ENCODE measurements at places on chromosomes 4 and X. TPM values are rescaled to one million over a fixed set of nuclear protein-coding genes. Genes with fewer than 3 reads are reported as not detected.

CCNQ gene
- 60.1 TPM for total RNA-seq

LSM6 gene
- 32.1 TPM for total RNA-seq

GABRE gene
- 7.8 TPM for total RNA-seq

CORIN gene
- not detected for total RNA-seq

GPR82 gene
- total RNA-seq: not detected

MTCP1 gene
- total RNA-seq: 16.3 TPM

GYG2 gene
- 6.0 TPM for total RNA-seq

PDHA1 gene
- total RNA-seq: 321 TPM

RBM46 gene
- total RNA-seq: not detected

CT55 gene
- total RNA-seq: not detected

MAGEB4 gene
- not detected for total RNA-seq

USP53 gene
- total RNA-seq: 10.6 TPM

ATP2B3 gene
- 0.13 TPM for total RNA-seq

IL21 gene
- total RNA-seq: not detected

EOLA2 gene
- 50.2 TPM for total RNA-seq

RHOH gene
- total RNA-seq: 0.20 TPM

FGF5 gene
- total RNA-seq: 0.11 TPM

CDKL5 gene
- total RNA-seq: 4.5 TPM

SCLT1 gene
- 4.9 TPM for total RNA-seq

NXF2 gene
- total RNA-seq: not detected

ASMTL gene
- total RNA-seq: 19.5 TPM

DSPP gene
- total RNA-seq: not detected

PDCL2 gene
- not detected for total RNA-seq

AMBN gene
- not detected for total RNA-seq

FSTL5 gene
- not detected for total RNA-seq

CLGN gene
- total RNA-seq: 5.4 TPM

VCX gene
- total RNA-seq: not detected

FMR1 gene
- total RNA-seq: 25.8 TPM

REELD1 gene
- total RNA-seq: not detected

HUWE1 gene
- 85.1 TPM for total RNA-seq

PIGA gene
- 8.9 TPM for total RNA-seq

KIF4A gene
- total RNA-seq: 29.9 TPM

TACR3 gene
- not detected for total RNA-seq

HSFX2 gene
- total RNA-seq: 0.19 TPM

MORC4 gene
- 37.6 TPM for total RNA-seq

GPRIN3 gene
- total RNA-seq: 1.2 TPM

NHSL2 gene
- 0.53 TPM for total RNA-seq

REST gene
- 11.2 TPM for total RNA-seq

GNRHR gene
- total RNA-seq: not detected

ARHGEF6 gene
- total RNA-seq: 0.14 TPM

SHISA3 gene
- not detected for total RNA-seq

TRPC5OS gene
- not detected for total RNA-seq

GIMD1 gene
- not detected for total RNA-seq

PPAT gene
- total RNA-seq: 15.0 TPM

DLG3 gene
- 9.1 TPM for total RNA-seq

BMP3 gene
- total RNA-seq: not detected

ZNF275 gene
- total RNA-seq: 6.8 TPM

DMRTC1 gene
- not detected for total RNA-seq
